ENCODE measurements at places on chromosomes 1 and 21.

DNA sequence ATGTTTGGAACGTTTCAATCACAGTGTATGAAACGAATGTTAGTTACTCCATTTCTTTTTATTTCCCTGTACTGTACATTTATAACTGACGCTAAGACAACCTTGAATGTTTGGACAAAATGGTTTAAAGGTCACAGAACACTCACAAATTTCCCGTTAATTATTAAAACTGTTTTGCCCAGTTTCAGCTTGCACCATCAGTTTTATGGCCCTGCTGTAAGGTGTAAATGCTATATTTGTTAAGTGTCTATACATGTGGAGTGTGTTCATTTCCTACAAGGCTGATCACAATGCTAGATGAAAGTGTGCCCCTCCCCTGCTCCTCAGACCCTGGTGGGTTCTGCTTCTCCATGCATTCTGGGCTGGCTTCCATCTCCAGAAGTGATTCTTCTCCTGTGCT lies 57.9 kb upstream of the ETS2 start:
- no peak for DNase-seq

DNA sequence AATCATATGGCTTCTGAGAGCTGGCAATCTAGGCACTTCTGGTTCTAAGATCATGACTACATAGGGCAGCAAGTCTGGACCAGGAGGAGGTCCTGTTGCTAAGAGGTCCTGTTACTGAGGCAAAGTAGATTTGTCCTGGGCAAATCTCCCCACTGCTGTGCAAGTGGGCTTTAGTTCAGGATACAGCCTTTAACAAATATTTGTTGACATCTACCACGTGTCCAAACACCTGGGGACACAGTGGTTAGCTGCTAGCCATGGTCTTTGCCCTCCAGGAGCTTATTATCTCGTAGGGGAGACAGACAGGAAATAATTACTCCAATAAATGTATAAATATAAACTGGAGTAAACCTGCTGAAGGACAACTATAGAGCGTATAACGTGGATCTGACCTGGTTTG lies 3.2 kb downstream of the CGN start:
- no peak for DNase-seq

GRCh38 chr1:12521096-12521495 lies 96.9 kb downstream of the DHRS3 start:
- no peak for DNase-seq

DNA sequence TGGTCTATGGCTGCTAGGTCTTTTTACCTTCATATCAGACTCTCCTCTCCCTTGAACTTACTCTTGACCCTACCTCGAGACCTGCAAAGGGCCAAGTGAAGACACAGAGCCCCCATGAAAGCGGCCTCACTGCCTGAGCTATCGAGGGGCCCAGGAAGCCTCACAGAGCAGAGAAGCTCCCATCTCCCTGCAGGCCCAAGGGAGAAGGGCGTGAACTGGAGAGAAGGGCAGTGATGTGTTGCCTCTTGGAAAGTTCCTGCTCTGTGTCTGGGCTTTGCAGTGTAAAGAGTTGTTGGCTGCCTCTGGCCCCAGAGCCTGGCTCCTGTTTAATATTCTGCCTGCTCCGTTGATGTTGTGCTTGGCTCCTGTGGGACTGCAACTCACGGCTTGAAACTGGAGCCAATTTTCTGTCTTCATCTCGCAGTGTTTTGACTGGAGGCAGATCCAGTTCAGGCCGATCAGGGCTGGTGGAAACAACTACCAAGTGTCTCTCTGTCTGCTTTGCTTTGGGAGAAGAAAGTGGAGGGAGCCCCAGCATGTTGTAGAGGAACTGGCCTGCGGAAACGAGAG lies 4.3 kb downstream of the SERTAD4 start:
- no peak for DNase-seq

GRCh38 chr1:95262913-95263312 lies 28.9 kb downstream of the RWDD3 start:
- DNase-seq, result no peak

GRCh38 chr1:173415905-173416450 lies 61.2 kb upstream of the PRDX6 start:
- DNase-seq, result no peak

- no peak for DNase-seq
Observed at GRCh38 chr1:86119214-86119764, 37.3 kb downstream of the COL24A1 start.

GRCh38 chr21:44918581-44919033 lies 2.1 kb downstream of the ITGB2 start:
- no peak for DNase-seq

- no peak for DNase-seq
Observed at GRCh38 chr21:43923391-43923790, 58.4 kb downstream of the AGPAT3 start.

DNA sequence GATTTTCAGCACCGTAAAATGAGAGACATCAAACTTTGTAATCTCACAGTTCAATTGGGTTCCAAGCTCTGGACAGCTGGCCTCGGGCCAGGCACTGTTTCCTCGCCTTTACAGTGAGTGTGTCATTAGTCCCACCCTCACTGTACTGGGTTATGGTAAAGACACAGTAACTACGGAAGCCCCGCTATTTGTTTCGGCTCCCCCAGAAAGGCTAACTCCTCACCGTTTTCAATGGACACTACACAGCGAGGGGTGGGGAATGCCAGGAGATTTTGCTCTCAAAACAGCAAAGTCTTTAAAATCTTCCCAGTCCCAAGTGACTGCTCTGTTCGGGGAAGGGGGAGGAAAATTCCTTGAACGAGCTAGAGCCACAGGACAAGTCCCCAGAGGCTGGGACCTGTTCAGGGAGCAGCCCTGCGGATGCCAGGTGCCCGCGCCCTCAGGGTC lies 757 bp upstream of the SPSB1 start:
- DNase-seq, result no peak

GRCh38 chr1:91863498-91863897 lies 22.5 kb downstream of the TGFBR3 start:
- no peak for DNase-seq

GRCh38 chr1:154446292-154446691 lies 41.1 kb downstream of the IL6R start:
- DNase-seq, result no peak

DNA sequence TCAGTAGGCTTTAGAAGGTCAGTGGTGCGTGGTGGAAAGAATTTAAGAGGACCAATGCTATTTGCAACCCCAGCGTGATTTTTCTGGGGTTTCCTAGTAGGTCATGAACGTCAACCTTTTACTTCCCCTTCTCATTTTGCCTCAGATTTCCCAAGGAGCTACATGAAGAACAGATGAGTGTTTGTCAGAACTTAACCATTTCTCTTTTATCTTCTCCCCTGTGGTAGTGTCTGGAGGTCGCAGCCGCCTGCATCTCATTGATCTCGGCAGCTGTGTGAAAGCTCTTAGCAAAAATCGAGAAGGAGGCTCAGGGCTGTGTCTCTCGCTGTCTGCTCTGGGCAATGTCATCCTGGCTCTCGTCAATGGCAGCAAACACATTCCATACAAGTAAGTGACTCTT lies 491.1 kb downstream of the KIF26B start:
- DNase-seq, result no peak

GRCh38 chr1:110673805-110674336 lies 869 bp downstream of the KCNA3 start:
- DNase-seq, result no peak

- no peak for DNase-seq
Observed at GRCh38 chr1:40650075-40650474, 15.4 kb downstream of the RIMS3 start.

DNA sequence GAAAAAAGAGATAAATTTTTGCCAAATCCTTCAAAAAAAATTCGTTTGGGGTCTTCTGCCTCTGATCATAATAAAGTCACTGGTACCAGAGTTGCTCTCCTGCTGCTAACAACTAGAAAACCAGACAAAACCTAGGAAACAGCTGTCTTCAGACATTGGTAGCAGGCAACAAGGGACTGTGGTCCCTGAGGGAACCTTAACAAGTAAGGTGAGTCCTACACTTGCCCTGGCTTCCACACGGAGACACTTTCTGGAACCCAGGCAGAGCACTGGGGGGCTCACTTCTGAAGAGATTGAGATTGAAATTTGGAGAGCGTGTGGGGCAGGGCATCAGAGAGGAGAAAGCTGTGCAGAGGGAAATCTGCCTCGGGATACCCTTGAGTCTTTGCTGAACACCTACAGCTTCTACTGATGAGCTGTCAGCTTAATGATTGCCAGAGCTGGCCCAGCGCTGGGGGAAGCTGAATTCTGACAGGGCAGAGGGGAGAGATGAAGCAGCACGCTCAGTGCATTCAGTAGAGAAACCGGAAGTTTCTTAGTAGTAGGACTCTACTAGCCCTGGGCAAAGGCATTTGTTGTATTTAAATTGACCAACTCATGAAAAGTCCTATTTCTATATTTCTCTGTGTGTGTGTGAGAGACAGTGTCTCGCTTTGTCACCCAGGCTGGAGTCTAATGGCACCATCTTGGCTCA lies 18.5 kb upstream of the FAM89A start:
- DNase-seq, result no peak

DNA sequence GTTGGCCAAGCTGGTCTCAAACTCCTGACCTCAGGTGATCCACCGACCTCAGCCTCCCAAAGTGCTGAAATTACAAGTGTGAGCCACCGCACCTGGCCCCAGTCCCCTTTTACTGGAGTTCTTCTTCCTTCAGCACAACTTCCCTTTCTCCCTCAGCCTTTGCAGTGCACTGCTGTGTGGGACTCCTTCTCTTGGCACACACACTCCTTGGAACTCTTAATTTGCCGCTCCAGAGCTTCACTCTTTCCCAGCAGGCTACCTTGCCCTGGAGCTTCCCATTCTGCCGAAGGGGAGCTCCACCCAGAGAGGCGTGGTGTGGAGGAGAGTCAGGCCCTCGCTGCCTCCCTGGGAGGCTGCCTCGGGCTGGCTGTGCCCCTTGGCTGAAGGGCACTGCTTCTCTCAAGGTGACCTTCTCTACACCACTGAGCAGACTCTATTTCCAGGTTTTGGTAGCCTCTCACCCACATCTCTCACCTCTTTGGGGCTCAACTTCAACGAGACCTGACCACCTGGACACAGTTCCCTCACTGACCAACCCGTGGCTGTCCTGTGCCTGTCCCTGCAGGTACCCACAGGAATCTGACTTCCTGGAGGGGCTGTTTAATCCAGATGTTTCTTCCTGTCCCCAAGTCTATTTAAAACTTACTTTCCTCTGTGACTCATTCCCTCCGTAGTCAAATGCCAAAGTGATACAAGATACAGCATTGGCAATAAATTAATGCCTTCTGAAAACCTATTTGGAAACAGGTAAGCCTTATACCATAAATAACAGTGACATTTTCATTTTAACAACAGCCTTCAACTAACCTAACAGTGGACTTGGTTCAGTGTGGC lies 227.3 kb upstream of the KIAA0040 start:
- DNase-seq, result no peak

GRCh38 chr1:55446351-55446750 lies 231.2 kb upstream of the USP24 start:
- no peak for DNase-seq

GRCh38 chr1:153393926-153394325 lies 3.1 kb upstream of the S100A8 start:
- no peak for DNase-seq

GRCh38 chr1:36354486-36354885 lies 31.0 kb upstream of the EVA1B start:
- no peak for DNase-seq

DNA sequence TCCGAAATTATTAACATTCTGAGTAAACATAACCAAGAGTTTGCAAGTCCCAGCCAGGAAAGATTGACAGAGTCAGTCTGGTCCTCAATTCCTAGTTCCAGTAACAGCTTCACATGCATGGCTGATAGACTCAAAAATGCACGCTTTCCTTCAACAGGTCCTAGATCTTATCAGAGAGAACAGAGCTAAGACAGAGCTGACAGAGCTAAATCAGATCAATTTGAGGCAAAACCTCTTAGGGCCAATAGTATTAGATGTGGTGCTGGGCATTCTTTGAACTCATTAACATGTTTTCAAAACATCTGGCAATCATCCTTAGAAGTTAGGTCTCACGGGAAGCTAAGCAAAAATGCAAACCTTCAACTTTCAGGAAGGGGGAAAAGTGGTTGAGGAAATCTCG lies 114.0 kb downstream of the GREM2 start:
- DNase-seq, result no peak

GRCh38 chr1:51101976-51102375 lies at the start of gene C1orf185:
TSS of gene C1orf185 (plus strand) at chr1:51102228. CDS start at chr1:51102234, 6 bp downstream.
- no peak for DNase-seq

DNA sequence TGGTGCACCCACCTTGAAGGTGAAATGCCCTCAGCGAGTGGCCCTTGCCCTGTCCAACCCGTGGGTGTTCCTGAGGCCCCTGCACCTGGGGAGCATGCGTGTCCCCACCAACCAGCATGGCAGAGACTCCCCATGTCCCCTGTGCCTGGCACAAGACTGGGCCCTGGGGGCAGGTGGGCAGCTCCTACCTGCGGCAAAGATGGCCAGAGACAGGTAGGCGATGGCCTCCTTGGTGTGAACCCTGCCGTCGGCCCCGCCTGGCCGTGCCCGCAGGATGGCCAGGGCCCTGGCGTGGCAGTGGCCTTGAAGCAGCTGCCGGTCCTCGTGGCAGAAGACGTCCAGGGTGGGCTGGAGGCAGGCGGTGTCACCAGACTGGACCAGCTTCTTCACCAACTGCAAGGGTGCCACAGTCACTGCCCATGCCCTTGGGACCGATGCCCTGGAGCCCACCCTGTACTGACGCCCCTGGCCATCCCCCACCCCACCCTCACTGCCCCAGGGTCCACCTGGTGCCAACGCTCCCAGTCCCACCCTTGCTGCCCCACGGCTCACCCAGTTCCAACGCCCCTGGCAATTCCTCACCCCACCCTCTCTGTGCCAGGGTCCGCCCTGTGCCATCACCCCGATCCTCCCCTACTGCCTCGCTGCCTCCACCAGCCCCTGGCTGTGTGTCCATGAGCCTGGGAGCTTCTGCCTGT lies 15.7 kb downstream of the TTC34 start:
- no peak for DNase-seq

DNA sequence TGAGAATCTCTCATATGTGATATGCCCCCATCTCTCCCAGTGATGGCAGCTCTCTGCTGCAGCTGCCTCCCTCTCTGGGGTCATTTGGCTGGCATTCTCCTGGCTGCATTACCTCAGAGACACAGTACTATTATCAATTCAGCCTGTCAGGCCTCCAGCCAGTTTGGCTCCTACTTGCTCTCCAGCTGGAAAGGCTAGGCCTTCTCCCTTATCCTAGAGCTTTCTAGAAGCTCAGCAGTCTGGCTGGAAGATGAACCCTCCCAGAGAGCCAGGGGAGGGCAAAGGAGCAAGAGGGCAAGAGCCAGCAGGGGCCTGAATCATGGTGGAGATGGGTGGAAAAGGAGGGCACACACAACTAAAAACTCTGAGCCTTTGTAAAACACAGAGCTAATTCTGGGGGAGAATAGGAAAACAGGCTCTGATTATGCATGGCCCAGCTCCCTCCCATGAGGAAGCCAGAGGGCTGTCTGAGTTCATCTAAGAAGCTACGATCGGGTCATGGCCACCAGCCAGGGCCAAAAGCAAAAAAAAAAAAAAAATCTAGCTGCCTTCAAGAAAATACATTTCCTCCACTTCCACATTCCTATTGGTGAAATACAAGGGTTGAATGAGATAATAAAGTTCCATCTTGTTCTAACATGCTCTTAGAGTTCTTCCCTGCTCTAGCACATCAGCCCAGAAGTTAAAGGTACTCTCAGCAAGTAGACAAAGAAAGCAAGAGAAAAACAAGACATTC lies 8.8 kb downstream of the LAMB3 start:
- DNase-seq, result no peak

All from stimulated activated CD8-positive, alpha-beta memory T cell treated with anti-CD3 and anti-CD28 coated beads, Interleukin-15, amount 100 ng/mL, for 4 hours (primary cell).